Left hindlimb (tissue), 1 donor: ENCODE measurements at places on chromosomes 13 and 19.

DNA sequence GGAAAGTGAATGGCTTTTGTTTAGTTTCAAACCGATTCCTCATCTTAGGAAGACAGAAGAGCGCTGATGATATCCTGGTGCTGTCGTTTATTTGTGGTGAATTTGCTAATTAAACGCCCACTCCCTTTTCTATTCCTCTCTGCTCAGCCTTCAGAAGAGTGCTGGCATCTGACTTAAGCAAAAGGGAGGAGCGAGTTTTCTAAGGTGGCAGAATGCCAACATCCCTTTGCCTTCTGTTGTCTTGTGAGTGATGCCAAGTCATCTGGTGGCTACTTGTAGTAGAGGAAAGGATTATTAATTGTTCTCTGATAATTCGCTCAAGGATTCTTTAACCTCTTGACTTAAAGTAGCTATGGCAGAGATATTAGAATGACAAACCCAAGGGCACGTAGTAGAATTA, 68.1 kb downstream of the ERCC5 start:
- no peak for DNase-seq

- DNase-seq = no peak
Observed at GRCh38 chr13:38674208-38674607, 12.7 kb upstream of the FREM2 start.

DNA sequence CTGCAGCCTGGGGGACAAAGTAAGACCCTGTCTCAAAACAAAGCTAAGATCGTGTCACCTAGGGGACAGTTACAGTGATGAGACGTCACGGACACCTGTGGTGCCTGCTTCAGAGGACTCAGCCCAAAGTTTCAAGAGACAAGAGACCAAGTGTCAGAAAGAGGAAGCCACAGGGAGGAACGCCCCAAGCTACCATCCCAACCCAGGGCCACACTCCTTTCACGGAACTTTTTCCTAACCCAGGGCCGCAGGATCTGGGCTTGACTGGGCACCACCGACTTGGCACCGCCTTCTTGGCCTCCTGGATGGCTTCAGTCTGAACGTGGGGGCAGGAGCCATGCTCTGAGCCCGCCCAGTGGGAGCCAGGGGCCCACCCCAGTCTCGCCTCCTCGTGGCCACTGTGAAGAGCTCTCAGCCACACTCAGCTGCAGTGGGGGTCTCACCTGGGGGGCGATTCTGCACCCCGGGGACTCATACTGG, 8.5 kb downstream of the MOB3A start:
- no peak for DNase-seq

GRCh38 chr13:40103864-40104263, 448.4 kb downstream of the COG6 start:
- no peak for DNase-seq

DNA sequence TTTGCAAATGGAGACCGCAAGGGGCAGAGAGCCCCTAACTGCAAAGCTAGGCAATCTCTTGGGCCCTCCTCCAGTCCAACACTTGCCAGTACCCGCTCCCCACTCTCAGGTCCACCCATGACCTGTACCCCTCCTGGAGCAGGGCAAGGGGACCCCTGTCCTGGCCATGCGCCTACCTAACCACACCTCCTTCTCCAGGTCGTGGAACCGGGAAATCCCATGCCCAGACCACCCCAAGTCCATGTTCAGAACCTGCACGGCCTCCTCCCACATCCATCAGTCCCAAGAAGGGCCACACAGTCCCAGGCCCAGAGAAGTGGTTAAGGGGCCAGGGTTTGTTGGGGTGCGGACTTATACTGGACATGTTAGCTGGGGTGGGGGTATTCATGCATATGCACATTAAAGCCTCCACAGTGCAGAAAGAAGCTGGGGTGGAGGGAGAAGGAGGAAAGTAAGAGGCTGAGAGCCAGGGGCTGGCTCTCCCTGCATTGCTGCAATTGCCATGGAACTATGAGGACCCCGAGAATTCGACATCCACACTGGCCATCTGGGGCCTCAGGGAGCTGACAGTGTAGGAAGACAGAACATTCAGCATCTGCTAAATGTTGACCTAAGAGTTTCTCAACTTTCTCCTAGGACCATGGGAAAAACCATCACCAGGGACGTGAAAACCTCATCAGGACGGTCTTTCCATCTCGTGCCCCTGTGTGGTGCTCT, 39.0 kb downstream of the HSPH1 start:
- DNase-seq = no peak

DNA sequence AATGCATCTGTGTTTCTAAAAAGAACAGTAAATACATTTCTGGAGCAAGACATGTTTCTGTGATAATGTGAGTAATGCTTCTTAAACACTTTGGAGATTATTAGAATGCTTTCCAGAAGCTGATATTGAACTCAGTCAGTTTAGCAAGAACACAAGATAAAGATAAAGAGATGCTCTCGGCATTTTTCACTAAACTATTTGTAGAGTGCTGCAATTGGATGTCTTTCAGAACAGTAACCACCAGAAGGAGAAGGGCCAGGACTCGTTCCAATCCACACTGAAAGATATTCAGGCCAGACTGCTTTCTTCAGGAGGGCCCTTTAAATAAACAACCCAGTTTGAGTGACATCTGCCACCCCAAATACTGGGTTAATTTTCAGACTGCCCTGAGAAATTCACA, 456.0 kb downstream of the TBC1D4 start:
- DNase-seq = no peak

DNA sequence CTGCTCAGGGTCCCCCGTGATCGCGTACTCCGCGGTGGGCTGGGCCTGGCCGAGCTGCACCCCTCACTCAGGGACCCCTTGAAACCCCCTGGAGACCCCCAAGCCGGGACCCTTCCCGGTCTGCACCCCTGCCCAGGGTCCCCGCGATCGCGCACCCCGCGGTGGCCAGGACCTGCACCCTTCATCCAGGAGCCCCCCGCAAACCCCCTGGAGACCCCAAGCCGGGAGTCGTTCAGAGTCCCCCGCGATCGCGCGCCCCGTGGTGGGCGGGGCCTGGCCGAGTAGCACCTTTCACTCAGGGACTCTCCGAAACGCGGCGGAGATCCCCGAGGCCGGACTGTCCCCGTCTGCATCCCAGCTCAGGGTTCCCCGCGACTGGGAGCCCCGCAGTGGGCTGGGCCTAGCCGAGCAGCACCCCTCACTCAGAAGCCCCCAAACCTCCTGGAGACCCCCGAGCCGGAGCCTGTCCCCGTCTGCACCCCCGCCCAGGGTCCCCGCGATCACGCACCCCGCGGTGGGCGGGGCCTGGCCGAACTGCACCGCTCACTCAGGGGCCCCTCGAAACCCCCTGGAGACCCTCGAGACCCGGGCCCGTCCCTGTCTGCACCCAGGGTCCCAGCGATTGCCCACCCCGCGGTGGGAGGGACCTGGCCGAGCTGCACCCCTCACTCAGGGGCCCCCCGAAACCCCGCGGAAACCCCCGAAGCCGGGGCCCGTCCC, 748 bp downstream of the LMNB2 start:
- DNase-seq = no peak

DNA sequence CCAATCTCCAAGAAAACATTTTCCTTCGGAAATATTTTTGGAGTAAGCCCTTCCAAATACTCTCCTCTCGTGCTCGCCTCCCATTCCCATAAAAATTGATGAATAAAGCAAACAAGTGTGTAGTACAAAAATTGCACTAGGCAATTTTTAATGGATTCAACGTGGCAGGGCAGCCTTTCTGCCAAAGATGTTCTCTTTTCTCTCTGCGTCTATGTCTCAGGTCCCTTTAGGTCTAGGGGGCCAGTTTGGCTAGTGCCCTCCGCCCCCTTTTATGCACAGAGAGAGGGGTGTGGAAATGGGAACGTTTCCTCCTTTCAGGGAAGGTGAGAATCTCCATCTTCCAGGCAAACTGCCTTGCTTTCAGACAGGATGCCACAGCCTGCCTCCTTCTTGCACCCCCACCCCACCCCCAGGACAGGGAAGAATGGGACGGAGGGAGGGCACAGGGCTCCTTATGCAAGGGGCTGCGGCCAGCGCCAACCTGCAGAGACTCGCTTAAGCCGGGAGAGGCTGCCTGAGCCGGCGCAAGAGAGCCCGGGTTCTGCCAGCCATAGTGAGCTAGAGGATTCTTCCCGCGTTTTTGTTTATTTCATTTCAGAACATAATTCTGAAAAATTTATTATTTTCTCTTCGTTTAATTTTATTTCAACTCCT, 2.7 kb upstream of the ZIC2 start:
- DNase-seq = peak; percentile 31

DNA sequence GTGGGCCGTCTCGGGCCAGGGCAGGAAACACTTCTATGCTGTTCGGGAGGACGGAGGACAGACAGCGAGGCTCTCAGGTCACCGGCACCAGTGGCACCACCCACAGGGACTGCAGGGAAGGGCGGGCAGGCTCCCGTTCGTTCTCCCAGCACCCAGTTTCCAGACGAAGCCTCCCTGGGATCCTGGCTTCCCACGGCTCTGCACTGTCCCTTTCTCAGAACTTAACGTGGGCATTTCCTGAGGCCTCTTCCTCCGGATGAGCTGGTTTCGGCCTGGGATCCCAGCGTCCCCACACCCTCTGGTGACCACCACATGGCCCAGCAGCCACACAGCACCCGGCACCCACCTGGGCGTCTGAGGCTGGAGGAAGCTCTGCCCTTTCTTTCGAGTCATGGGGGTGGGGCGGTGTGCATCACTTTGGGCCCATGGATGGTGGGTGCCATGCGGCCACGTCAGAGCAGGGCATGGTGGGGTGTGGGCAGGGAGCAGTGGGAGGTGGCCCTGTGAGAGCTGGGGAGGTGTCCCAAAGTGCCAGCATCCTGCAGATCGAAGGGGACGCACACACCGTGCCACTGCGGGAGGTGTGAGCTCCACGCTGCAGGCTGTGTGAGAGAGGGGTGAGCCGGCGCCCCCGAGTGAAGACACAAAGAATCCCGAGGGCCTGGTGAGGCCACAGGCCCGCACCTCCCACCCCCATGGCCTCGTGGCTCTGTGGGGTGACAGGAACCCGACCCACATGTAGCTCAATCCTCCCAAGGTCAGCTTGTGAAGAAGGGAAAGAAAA, 38.7 kb upstream of the GRTP1 start:
- peak; percentile 25 for DNase-seq

DNA sequence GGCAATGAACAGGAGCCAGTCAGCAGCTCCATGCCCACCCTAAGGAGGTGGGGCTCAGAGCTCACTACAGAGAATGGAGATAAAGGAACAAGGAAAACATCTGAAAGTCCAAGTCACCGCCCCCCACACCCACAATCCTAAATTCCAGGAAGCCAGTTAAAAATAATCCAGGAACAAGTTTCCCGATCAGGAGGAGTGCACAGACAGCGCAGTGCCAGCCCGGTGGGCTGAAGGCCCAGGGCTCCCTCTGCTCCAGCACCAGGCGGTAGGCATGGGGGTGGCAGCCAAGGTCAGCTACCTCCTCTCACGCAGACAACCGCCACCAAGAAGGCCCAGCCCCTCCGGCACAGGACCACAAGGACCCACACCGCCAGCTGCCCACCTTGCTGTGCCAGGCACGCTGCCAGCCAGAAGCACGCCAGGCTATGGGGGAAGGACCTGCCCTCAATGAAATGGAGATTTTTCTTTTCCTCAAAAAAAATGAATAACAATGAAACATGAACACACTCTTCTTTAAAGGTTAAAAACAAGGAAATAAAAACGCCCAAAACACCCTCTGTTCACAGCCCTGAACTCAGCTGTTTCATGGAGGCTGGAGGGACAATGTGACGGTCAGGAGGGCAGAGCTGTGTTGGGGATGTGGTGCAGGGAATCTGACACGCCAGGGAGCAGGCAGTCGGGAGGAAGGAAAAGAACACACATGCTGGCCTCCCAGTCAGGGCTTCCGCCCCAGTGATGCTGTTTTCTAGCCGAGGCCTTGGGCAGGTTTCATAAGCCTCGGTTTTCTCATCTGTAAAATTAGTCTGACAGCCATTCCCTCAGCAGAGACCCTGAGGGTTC, 11.0 kb downstream of the STK24 start:
- peak; percentile 40 for DNase-seq

- no peak for DNase-seq
Observed at GRCh38 chr13:45784755-45785675, 66.5 kb downstream of the SIAH3 start.

DNA sequence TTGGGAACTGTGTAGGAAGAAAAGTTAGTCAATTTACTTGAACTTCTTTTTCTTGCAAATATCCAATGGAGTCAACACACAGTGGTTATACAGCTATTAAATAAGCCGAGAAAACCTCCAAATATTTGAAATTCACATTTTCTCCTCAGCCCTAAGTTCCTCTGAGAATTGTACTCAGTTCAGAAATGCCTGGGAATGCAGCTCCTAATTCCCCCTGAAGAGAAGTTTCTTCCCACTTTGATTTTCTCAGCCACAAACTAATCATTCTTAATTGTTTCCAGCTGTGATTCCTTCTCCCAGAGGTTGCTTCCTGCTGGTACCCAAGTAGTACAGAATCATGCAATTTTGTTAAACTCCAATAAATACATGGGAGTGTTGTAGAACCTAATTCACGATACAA, 246.1 kb upstream of the MIR17HG start:
- no peak for DNase-seq

DNA sequence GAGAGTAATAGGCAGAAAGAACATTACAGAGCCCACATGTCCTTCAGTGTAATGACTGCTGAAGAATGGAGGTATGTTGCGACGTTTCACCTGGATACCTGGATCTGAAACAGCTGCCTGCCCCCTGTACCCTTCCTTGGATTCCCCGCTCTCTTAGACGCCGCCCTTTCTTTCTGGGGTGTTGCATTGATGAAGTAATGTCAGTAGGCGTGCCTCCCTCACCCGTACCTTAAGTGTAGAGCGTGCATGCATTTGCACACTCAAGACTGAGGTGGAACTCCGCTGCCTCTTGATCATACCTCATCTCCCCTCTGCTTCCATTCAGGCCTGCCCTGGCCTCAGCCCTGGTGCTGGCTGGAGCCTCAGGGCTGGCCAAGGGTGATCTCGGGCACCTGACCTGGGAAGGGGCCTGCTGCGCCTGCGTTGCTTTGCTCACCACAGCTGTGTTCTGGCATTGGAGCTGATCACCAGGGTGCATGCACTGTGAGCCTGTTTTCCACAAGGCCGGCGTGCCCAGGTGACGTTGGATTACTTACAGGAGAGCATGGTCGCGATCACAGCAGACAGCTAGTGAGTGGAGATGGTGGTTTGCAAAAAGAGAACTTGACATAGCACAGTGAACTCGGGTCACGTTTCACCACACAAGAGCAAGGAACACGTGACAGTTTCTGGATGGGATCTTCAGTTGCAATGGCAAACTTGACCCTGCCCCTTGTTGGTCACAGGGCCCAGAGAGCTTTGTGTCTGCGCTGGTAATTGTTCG, 99.0 kb downstream of the ARHGEF7 start:
- no peak for DNase-seq

- DNase-seq = no peak
Observed at GRCh38 chr13:66345518-66345810, 884.7 kb downstream of the PCDH9 start.

DNA sequence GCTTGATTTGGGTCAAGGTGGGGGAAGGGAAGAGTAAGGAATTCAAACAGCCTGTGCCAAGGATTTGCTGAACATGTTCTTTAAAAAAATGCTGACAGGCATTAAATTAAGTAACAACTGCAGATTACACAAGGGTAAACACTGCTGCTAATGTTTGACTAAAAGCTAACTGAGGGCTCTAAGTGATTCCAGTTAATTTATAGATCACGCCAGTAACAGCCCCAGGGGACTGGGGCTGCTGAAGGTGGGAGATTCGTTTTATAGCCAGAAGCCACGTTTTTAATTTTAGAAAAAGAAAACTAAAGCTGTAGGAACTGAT, 321.7 kb downstream of the DLEU7 start:
- no peak for DNase-seq
